Lung (tissue), 17 donors: ENCODE measurements at places on chromosomes 11 and 22. TPM values are rescaled to one million over a fixed set of nuclear protein-coding genes. Genes with fewer than 3 reads are reported as not detected.

DNA sequence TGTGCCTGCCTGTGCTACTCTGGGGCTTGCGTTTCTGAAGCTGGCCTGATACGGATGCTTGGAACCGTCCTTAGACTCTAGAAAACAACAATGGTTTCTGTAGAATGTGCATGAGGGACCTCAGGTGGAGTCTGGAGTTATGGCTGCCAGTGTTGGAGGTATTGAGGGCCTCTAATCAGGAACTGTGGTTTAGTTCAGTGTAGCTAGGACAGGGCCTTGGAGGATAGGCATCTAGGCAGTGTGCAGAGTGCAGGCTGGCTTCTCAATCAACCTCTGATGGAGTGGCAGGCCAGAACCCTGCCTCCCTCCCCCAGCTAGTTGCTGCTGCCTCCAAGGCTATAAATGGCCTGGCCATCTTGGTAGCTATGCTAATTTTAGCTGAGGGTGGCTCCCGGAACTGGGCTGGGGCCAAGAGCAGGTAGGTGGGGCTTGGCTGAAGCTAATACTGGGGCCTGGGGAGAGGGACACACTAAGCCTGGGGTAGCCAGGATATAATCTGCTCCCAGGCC is 4.0 kb downstream of the STIM1 start:
- no peaks in the 10 kb centered on the region for H3K36me3 ChIP-seq
- no peaks in the 10 kb centered on the region for H3K27me3 ChIP-seq
- no peak for DNase-seq
- peaks cover 47% of the 10 kb centered on the region for H3K4me1 ChIP-seq

DNA sequence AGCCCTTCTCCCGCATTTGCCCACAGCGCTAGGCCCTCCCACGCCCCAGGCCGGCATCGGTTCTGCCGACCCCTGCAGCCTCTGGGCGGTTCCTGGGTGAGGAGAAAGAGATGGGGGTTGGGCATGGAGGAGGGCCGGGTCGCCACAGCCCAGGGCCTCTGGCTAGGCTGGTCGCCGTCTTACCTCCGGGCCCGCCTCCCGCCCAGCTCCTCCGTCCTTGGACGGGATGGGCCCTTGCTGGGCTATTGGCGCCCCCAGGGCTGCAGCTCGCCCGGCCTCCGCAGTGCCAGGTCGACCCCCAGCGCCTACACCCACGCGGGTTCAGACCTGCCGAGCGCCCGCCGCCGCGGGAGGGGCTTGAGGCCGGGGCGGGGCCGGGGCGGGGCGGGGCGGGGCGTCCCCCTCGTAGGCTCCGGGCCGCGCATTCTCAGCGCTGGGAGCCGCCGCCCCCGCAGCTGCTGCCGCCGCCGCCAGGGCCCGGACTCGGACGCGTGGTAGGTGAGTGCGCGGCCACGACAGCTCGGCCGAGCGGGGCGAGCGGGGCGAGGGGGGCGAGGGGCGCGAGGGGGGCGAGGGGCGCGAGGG is at the start of gene CD151:
Gene CD151 (plus strand): TSS at position 424 of the 585 bp plus-strand sequence. CDS start 3,118 bp downstream, outside the sequence.
- H3K4me1 ChIP-seq, result peaks cover 44% of the 10 kb centered on the region
- H3K36me3 ChIP-seq, result peaks cover 2% of the 10 kb centered on the region

DNA sequence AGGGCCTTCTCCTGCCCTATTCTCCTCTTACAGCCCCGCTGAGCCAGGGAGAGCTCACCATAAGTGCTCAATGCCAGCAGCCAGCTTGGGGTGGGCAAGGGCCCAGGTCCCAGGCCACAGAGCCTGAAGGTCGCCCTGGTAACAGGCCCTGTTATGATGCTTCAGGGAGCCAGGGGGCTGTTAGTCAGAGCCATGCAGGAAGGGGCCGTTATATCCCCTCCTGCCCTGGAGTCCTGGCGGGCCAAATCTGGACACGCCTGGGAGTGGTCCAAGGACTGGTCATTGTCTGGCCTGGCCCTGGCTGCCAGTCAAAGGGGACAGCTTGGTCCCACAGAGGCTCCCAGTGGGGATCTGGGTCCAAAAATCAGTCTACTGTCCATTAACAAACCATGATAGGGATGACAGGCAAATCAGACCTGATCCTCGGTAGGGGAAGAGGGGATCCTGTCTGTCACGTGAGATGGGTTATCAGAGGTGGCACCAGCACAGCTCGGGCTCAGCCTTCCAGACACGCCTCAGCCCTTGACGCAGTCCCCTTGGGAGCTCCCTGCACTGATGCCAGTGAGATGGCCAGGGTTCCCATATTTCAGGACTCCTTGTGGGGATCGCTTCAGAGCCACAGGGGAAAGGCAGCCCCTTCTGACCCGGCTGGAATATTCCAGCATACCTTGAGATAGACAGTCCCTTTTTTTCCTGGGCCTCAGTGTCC is 55.9 kb downstream of the LRRC32 start:
- no peaks in the 10 kb centered on the region for H3K27me3 ChIP-seq
- H3K4me1 ChIP-seq, result peaks cover 8% of the 10 kb centered on the region
- peak overlapping the region; percentile 64 for H3K27ac ChIP-seq
- H3K36me3 ChIP-seq, result no peaks in the 10 kb centered on the region

DNA sequence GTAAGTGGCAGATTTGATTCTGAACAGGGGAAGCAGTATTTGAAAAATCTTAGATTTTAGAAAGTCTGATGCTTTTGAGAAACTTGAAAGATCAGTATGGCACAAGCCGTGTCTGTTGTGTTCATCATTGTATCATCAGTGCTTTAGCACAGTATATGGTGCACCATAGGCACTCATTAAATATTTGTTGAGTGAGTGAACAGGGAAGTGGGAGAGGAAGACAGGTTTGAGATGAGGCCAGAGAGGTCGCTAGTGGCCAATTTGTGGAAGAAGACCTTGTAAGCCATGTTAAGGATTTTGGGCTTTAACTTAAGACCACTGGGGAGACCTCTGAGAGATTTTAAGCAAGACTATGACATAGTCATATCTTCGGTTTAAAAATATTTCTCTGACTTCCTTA is 12.9 kb downstream of the CHEK1 start:
- no peaks in the 10 kb centered on the region for H3K36me3 ChIP-seq
- H3K27me3 ChIP-seq, result no peaks in the 10 kb centered on the region
- no peaks in the 10 kb centered on the region for H3K4me1 ChIP-seq
- no peak overlapping the region for H3K27ac ChIP-seq
- H3K4me3 ChIP-seq, result no peak overlapping the region

GRCh38 chr11:78158987-78159652 is 19.7 kb upstream of the ALG8 start:
- no peaks in the 10 kb centered on the region for H3K27me3 ChIP-seq
- H3K27ac ChIP-seq, result peak overlapping the region; percentile 17
- peaks cover 6% of the 10 kb centered on the region for H3K4me1 ChIP-seq
- H3K36me3 ChIP-seq, result no peaks in the 10 kb centered on the region
- DNase-seq, result peak; percentile 53

GRCh38 chr11:28939381-28939780 is 831.2 kb downstream of the METTL15 start:
- H3K36me3 ChIP-seq, result no peaks in the 10 kb centered on the region
- no peak overlapping the region for H3K4me3 ChIP-seq
- no peak overlapping the region for H3K27ac ChIP-seq
- no peak for DNase-seq

DNA sequence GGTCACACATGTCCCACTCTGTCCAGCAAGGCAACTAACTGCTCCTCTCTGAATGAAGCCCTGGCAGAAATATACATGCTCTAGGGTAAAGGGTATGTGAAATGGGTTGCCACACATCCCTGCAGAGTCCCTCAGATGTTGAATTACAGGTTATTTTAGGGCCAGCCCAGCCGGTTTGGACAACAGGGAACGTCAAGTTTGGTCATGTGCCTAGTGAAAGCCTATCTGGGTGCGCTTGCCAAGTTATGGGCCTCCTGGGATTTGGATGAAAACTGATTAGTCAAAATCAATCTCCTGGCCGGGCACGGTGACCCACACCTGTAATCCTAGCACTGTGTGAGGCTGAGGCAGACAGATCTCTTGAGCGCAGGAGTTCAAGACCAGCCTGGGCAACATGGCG is 10.4 kb downstream of the AP1B1 start:
- H3K27ac ChIP-seq, result no peak overlapping the region
- no peaks in the 10 kb centered on the region for H3K27me3 ChIP-seq
- H3K4me1 ChIP-seq, result peaks cover 2% of the 10 kb centered on the region
- DNase-seq, result peak; percentile 35
- H3K4me3 ChIP-seq, result no peak overlapping the region
- H3K36me3 ChIP-seq, result peaks cover 6% of the 10 kb centered on the region

GRCh38 chr11:2212411-2213251 is 41.0 kb upstream of the TH start:
- no peaks in the 10 kb centered on the region for H3K36me3 ChIP-seq
- no peak overlapping the region for H3K4me3 ChIP-seq
- H3K4me1 ChIP-seq, result peaks cover 24% of the 10 kb centered on the region
- no peak overlapping the region for H3K27ac ChIP-seq

DNA sequence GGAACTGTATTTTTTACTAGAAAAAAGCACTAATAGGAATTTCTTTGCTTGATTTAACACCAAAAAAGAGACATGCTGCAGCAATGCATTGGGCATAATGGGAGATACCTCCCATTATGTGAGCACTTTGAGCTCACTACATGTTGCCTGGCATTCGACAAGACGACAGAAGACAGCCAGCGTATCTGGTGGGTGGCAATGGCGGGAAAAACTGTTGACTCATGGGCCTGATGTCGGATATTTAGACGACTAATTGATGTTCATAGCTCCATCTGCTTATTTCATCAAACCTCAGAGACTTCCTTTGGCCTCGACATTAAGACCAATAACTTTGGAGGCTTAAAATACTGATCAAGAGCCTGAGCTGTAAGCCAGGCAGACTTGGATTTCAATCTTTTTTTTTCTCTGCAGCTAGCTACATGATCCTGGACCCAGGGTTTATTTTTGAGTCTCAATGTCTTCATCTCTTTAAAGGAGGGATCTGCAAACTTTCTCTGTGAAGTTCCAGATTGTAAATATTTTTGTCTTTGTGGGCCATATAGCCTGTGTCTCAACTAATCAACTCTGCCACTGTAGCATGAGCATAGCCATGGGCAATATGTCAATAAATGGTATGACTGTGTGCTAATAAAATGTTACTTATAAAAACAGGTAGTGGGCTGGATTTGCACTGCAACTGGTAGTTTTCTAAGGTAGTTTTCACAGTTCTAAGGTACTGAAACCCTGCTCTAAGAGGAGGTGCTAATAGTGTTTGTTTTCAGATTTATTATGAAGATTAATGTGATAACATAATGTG is 375.1 kb downstream of the METTL15 start:
- H3K4me1 ChIP-seq, result no peaks in the 10 kb centered on the region
- no peak overlapping the region for H3K27ac ChIP-seq
- no peak overlapping the region for H3K4me3 ChIP-seq
- H3K36me3 ChIP-seq, result no peaks in the 10 kb centered on the region

GRCh38 chr22:44482776-44483175 is 15.3 kb downstream of the RTL6 start:
- no peaks in the 10 kb centered on the region for H3K36me3 ChIP-seq
- DNase-seq, result no peak
- no peaks in the 10 kb centered on the region for H3K27me3 ChIP-seq
- H3K4me3 ChIP-seq, result no peak overlapping the region
- H3K27ac ChIP-seq, result no peak overlapping the region

DNA sequence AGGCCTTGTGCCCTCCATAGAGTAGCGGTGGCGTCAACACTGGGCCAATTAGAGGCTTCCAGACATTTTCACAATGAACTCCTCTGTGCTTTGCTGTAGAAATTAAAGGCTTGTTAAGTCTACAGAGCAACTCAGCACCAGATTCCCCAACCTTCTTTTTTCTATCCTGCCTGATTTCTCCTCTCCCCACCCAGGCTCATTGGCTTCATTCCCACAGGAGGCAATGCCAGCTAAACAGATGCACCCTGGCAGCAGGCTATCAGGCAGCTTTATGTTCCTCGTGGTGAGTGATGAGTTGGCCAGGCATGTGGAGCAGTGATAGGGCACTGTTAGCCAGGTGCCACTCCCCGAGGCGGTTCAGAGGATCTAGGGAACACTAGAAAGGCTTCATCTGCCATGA is 4.8 kb downstream of the DIXDC1 start:
- H3K4me1 ChIP-seq, result peaks cover 19% of the 10 kb centered on the region
- H3K27me3 ChIP-seq, result no peaks in the 10 kb centered on the region

DNA sequence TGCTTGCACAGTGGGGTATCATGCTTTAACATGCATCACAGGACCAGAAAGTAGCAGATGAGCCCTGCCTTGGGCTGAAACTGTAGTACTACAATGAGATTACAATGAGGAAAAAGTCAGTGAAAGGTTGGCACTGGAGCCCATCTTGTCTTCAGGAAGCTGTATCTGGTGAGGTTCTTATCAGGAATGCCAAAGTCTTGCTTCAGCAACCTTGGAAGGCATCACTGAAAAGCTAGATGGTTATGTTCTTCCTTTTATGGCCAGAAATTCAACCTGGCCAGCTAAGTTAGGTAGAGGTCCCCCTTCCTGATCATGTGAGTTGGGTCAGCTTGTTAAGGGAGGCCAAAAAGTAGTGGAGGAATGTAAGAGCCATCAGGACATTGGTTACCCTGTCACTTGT is 254.0 kb upstream of the FAT3 start:
- H3K27ac ChIP-seq, result no peak overlapping the region
- H3K27me3 ChIP-seq, result no peaks in the 10 kb centered on the region
- H3K36me3 ChIP-seq, result no peaks in the 10 kb centered on the region
- DNase-seq, result no peak
- no peaks in the 10 kb centered on the region for H3K4me1 ChIP-seq

- no peaks in the 10 kb centered on the region for H3K27me3 ChIP-seq
- H3K27ac ChIP-seq, result no peak overlapping the region
- no peaks in the 10 kb centered on the region for H3K36me3 ChIP-seq
- no peak for DNase-seq
- peaks cover 13% of the 10 kb centered on the region for H3K4me1 ChIP-seq
Observed at GRCh38 chr11:95524314-95525036, 265.1 kb downstream of the FAM76B start.

- H3K4me3 ChIP-seq, result no peak overlapping the region
- H3K4me1 ChIP-seq, result no peaks in the 10 kb centered on the region
- H3K27ac ChIP-seq, result no peak overlapping the region
Observed at GRCh38 chr22:36171941-36172340, 11.4 kb upstream of the APOL3 start.

- H3K36me3 ChIP-seq, result no peaks in the 10 kb centered on the region
- H3K4me3 ChIP-seq, result no peak overlapping the region
- H3K4me1 ChIP-seq, result peaks cover 5% of the 10 kb centered on the region
- no peak overlapping the region for H3K27ac ChIP-seq
Observed at GRCh38 chr11:70717936-70718595, 319.7 kb downstream of the CTTN start.

GRCh38 chr11:73308961-73309919 is 1.2 kb downstream of the ARHGEF17 start:
- no peaks in the 10 kb centered on the region for H3K36me3 ChIP-seq
- peak overlapping the region; percentile 64 for H3K4me3 ChIP-seq
- peak overlapping the region; percentile 97 for H3K27ac ChIP-seq
- H3K4me1 ChIP-seq, result peaks cover 25% of the 10 kb centered on the region

- H3K4me3 ChIP-seq, result no peak overlapping the region
- peaks cover 6% of the 10 kb centered on the region for H3K36me3 ChIP-seq
- H3K27ac ChIP-seq, result peak overlapping the region; percentile 48
- peaks cover 11% of the 10 kb centered on the region for H3K4me1 ChIP-seq
- DNase-seq, result peak; percentile 65
- H3K27me3 ChIP-seq, result no peaks in the 10 kb centered on the region
Observed at GRCh38 chr11:65591939-65592857, 3.4 kb downstream of the KCNK7 start.

SHANK3 gene
- total RNA-seq, result 44.0 TPM

CHST1 gene
- 2.4 TPM for total RNA-seq

CHRM1 gene
- total RNA-seq, result 1.1 TPM

ADORA2A gene
- total RNA-seq, result 35.6 TPM

HTR3A gene
- total RNA-seq, result 0.43 TPM

PTGDR2 gene
- total RNA-seq, result 0.23 TPM
